ENCODE measurements at places on chromosomes 12 and 14.

GRCh38 chr14:95240859-95241813 is 78.6 kb downstream of the CLMN start:
- DNase-seq: no peak

- no peak for DNase-seq
Measured at GRCh38 chr14:104751539-104752422, 1.2 kb upstream of the SIVA1 start.

DNA sequence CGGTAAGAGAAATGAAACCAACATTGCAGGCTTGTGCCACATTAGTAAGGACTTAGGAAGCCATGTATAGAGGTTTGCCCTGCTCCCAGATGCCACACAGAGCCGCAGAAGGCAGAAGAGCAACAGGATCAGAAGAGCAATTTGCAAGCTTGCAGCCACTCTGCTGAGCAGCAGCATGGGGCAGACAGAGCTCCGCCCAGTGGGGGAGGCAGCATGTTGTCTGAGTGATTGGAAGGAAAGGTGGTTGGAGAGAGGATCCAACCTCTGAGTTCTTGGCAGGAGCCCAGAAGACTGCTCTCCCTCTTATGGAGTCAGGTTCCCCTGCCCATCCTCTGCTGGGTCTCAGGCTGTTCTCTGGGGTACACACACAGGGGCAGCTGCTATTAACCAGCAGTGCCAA is 2.3 kb upstream of the KRT6A start:
- no peak for DNase-seq

- no peak for DNase-seq
Measured at GRCh38 chr12:75935539-75936242, 95.9 kb downstream of the PHLDA1 start.

DNA sequence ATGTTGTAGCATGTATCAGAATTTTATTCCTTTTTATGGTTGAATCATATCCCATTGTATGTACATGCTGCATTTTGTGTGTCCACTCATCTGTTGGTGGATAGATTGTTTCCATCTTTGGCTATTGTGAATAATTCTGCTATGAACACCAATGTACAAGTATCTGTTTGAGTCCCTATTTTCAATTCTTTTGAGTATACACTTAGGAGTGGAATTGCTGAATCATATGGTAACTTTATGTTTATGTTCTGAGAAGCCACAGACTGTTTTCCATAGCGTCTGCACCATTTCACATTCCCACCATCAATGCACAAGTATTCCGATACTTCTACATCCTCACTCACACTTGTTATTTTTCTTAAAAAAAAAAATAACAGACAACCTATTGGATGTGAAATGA is 91.5 kb downstream of the ARF6 start:
- DNase-seq: no peak

GRCh38 chr14:100011628-100012325 is 53.4 kb upstream of the EVL start:
- DNase-seq: no peak

DNA sequence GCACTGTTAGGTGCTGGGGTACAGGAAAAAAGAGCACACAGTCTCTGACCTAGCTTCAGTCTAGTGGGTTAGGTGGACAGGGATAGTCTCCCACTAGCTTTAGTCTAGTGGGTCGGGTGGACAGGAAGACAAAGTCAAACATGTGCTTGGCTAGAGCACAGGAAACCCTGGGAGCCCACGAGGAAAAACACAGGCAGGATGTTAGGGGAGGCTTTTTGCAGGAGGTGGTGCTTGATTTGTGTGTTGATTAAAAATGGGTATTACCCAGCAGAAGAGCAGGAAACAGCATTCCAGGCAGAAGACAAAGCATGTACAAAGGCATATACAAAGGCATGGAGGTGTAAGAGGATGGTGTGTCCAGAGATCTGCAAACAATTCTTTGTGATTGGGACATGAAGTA is 23.3 kb downstream of the SLC38A2 start:
- DNase-seq: no peak

DNA sequence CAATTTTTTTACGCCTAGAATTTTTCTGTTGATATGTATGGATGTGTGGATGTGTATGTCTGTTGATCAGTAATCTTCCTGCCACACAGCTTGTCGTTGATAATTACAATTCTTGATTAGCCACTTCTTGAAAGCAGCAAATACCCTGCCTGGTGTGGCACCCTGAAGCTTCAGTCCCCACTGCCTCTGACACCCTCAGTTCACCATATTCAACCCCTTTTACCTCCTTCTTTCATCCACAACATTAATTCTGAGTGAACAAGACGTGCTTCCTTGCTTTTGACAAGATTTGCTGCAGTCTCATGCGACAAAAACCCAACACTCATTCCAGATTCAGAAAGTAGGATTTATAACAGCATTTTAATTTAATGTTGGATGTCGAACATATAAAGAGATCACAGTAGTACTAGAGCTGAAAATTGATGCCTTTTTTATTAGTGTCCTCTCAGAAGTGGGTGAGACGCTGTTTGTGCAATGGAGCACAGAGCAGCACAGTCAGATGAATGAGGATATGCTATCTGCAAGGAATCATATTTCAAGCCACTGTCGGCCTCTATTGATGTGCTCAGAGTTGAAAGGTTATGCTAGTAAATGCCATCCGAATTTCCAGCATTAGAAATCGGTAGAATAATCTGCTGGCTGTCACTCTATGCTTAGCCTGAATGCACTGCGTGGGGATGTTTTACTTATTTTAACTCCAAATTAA is 383.7 kb downstream of the EGLN3 start:
- DNase-seq: no peak

DNA sequence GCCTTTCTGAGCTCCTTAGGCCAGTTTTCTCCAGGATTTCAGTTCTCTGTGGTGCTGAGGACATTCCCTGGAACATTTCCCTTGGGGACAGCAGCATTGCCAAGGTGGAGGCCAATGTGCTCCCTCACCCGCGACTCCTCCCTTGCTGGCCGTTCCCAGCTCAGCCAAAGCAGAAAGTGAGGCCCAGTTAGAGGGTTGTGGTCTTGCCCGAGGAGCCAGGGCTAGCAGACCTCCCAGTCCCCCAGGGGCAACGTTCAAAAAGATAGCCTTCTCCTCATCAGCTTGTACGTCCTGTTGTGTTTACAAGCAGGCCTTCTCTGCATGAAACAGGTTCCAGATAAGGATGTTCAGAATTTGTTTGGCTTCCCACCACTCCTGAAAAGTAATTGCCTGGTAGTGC is 78.4 kb downstream of the SSPN start:
- DNase-seq: no peak

GRCh38 chr14:99821519-99822508 is 28.6 kb downstream of the EML1 start:
- no peak for DNase-seq

GRCh38 chr12:31803306-31804184 is 74.7 kb upstream of the AMN1 start:
- no peak for DNase-seq

DNA sequence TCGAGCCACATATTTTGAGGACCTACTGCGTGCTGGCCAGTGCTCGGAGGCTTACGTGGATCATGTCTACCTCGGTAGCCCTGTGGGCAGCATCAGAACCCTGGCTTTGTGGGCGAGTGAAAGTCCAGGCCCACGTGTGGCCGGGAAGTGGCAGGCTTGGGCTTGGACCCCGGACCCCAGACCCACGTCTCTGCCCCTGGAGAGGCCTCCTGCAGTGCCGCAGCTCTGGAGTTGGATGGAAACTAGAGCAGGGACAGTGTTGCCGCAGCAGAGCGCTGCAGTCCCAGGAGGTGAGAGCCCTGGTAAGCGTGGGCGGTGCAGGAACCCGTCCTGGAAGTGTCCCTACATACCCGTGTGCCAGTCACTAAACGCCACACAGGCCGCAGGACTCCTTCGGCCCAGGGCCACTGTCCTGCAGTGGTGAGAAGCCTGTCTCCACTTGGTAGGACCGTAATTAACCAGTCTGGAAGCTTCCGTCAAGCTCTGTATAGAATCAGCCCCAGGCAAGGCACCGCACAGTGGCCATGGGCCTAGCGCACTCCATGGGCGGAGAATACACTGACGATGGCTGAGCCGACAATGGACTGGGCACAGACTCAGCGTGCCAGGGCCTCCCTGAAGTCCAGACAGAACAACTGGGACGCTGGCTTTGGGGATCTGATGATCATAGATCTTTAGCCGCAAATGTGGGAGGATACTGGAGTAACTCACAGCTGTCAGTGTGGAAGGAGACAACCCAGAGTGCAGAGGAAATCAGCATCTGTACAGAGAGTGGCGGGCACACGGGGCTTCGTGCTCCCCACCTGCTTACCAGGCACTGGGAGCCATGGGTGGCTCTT is 219.5 kb downstream of the KIF26A start:
- no peak for DNase-seq

- no peak for DNase-seq
Measured at GRCh38 chr14:29749327-29749726, 178.3 kb downstream of the PRKD1 start.

DNA sequence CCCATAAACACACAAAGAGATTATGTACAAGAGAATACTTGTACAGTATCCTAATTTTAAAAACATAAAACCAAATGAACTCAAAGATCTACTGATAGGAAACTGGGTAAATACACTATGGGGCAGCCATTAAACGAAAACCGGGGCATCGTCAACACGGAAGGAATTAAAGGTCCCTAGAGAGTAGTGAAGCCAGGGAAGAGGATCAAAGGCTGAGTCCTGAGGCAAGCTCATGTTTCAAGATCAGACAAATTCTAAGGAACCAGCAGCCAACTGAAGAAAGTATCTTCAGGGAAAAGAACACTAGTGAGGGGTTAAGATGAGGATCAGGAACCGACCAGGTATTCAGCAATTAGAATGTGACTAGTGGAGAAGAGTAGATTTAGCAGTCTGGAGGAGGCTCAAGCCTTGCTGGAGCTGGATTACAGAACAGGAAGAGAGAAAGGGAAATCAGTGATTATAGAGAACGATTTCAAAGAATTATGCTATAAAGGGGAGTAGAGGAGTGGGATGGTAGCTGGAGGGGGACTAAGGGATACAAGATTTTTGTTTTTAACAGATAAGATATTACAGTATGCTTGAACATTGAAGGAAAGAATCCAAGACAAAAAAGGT is 23.7 kb downstream of the SEL1L start:
- no peak for DNase-seq

DNA sequence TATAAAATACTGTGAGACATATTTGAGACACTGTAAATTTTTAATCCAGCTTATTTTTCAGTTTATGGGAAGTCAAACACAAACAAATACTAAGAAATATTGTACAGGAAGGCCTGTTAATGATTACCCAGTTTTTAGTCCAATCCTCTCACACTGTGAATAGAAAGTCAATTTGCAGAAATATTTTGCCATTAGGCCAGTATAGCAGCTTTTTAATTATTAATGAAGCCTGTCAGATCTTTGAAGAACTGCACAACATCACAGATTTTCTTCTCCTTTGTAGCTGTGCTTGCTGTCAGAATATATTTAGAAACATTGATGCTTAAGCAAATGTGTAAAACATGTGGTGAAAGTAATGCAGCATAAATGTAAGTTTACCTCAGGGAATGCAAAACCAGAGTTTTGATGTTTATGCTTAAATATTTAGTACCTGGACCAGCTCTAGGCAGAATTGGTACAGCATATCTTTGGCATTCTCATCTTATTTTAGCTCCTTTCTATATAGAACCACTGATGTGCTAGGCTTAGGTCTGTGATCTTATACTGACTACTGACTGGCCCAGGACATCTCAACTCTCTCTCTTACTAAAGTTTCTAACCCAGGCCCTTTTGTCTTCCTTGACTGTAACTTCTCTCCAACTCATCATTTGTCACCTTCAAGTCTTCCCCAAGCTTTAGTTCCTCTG is 230.8 kb upstream of the NAV3 start:
- no peak for DNase-seq

- no peak for DNase-seq
Measured at GRCh38 chr12:52053536-52054209, 2.4 kb downstream of the NR4A1 start.

GRCh38 chr12:55797550-55797949 is 20.0 kb downstream of the SARNP start:
- no peak for DNase-seq

DNA sequence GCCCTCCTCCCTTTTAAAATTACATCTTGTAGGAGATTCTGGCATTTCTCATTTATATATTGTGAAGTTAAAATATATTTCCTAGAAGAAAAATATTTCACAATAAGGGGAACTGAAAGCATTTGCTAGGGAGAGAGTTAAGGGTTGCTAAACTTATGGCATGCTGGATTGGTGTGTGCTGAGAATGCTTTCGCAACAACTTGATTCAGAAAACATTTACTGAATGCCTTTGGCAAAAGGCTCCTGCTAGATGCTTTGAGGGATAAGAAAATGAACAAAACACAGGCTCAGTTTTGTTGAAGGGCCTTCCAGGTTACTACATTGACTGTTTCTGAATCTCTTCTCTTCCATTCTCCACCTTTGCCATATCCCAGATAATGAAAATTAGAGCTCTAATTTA is 67.5 kb downstream of the DIP2B start:
- DNase-seq: no peak

DNA sequence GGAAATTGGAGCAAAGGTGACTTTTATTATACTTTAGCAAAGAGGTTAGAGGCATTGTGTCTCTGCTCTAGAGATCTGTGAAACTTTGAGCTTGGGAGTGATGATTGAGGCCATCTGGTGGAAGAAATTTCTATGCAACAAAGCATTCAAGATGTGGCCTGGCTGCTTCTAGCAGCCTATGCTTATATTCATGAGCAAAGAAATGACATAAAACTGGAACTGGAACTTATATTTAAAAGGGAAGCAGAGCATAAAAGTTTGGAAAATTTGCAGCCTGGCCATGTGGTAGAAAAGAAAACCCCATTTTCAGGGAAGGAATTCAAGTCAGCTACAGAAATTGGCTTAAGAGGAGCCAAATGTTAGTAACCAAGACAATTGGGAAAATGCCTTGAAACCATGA is 70.4 kb downstream of the SDR9C7 start:
- no peak for DNase-seq

DNA sequence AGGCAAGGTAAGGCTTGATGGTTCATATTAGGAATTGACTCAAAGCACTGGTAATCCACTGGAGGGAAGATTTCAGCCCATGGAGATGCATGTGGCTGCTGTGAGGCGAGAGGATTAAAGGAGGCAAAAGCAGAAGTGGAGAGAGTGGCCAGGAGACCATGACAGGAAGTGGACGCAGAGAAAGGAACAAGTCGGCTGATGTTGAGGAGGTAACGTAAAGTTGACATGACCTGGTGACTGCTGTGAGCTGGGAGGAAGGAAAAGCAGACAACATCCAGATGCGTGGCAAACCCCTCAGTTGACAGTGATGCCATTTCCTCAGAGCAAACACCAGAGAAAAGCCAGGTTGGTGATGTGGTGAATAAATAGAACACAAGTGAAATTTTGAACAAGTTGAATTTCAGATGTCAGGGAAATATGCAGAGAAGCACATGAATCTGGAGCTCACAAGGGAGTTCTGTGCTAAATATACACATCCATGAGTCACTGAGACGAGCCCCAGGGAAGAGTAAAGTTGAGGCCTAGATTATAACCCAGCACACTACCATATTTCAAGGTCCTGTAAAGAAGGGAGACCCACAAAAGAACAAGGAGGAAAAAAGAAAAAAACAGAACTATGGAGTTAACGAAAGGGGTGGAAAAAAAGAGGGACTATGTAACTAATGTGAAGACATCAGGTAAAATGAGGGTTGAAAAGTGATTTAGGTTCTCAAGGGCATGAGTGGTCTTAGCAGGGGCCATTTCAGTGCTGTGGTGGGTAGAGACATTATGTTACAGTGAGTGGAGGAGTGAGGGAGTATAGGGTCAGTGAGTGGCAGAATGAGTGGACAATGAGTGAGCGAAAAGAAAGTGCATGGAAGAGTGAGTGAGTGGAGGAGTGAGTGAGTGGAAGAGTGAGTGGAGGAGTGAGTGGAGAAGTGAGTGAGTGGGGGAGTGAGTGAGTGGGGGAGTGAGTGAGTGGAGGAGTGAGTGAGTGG is 61.6 kb upstream of the GZMB start:
- DNase-seq: no peak

- DNase-seq: no peak
Measured at GRCh38 chr14:69480136-69480535, 4.4 kb upstream of the PLEKHD1 start.

Data from stimulated activated CD8-positive, alpha-beta memory T cell treated with anti-CD3 and anti-CD28 coated beads, Interleukin-4, amount 100 ng/mL, for 4 hours (primary cell).